ENCODE measurements at places on chromosomes 12 and 14.

DNA sequence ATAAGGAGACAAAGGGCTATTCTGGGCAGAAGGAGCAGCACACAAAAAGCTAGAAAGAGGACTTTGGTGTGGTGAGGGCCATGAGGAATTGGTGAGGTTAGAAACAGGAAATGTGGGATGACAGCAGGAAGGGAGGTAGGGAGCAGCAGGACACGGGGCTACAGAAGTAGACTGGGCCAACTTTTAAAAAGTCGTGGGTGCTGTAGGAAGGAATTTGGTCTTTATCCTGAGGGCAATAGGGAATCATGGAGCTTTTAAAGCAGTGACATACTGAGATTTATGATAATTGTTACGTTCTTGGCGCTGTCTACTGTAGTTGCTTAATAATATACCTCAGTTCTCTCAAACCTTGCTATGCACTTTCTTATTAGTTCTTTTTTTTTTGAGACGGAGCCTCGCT, 8.2 kb upstream of the CHURC1 start:
- DNase-seq: no peak

DNA sequence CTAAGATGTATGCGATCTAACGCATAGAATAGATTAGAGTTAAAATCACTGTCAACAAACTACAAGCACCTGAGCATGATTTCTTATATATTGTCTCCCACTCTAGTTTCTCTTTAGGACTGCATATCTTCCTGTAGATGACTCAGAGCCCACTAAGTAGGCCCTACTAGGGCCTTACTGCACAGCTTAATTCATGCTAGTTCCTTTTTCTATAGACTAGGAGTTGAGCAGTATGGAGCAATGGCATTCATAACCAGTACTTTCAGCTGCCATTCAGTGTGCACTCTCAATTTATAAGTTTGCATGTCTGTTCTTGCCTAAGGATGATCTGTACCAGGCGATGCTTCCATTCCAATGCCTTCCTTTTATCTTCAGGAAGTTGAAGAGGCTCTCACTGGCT, 103.5 kb downstream of the METTL25 start:
- no peak for DNase-seq

DNA sequence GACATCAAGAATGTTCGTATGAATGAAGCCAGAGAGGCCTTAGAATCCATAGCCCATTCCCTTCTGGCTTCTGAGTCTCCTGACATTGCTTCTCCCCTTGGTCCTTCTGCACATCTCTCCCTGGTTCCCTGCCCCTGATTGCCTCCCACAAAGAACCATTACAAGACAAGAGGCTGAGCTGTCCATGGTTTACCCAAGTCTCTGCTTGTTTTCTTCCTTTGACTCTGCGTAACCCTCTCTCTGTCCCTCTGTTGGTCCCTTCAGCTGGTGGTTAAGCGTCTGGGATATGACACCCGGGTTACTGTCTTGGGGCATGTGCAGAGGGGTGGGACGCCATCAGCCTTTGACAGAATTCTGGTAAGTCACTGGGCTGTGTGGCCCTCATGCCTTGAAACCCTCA, 15.9 kb downstream of the PFKM start:
- DNase-seq: no peak

DNA sequence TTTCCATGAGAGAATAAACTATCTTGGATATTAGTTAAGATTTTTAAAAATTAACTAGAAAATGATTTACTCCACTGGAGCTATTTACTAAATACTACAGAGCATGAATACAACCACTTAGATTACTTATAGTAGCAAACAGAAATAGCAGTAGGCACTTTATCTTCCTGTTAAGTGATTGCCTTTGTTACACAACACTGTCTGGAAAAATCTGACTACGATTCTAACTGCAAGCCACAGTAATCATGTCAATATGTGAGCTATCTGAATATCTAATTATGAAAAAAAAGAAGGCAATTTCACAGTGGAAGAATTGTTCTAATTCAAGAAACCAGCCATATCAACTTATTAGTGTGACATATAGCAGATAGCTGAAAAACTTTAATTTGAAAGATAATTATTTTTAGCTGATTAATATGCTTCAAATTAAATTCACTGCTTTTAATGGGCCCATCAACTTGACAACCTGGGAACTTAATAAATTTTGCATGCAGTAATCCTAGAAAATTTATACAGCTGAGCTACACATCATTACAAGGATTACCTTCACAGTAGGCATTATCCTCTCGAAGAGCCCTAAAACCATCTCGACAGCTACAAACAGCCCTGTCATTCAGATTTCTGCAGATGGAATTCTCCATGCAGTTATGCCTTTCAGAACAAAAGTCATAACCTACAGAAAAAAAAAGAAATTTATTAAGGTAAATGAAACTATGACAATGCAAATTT, 172.8 kb downstream of the NELL2 start:
- DNase-seq: no peak

GRCh38 chr12:62785941-62786559, 148.9 kb downstream of the PPM1H start:
- DNase-seq: no peak

GRCh38 chr14:72894623-72895378, 900 bp upstream of the DPF3 start:
- peak; percentile 68 for DNase-seq

GRCh38 chr12:81360916-81361315, 283.0 kb downstream of the ACSS3 start:
- DNase-seq: no peak

Data from GM23338 (cell line).